ENCODE measurements at places on chromosomes 1 and 21.

- no peak for DNase-seq
These were observed 21.2 kb upstream of the FMO4 start for GRCh38 chr1:171292799-171293198.

- DNase-seq, result no peak
These were observed 21.2 kb upstream of the PRKACB start for GRCh38 chr1:84122780-84123382.

GRCh38 chr1:246213502-246213901 is 293.6 kb downstream of the SMYD3 start:
- DNase-seq, result no peak

GRCh38 chr1:235504122-235504493 is at the start of gene B3GALNT2:
TSS of gene B3GALNT2 (minus strand) at chr1:235504452. CDS start at chr1:235504252, 200 bp downstream.
- DNase-seq, result no peak

- DNase-seq, result no peak
These were observed 239.0 kb upstream of the PTBP2 start for GRCh38 chr1:96482616-96483015.

- no peak for DNase-seq
These were observed 50.5 kb downstream of the ACTN2 start for GRCh38 chr1:236736761-236737160.

GRCh38 chr1:33616780-33617179 is 144.3 kb downstream of the ZSCAN20 start:
- DNase-seq, result no peak

- no peak for DNase-seq
These were observed 91.2 kb downstream of the ATP6V1G3 start for GRCh38 chr1:198449261-198449660.

GRCh38 chr1:223249854-223250631 is 107.0 kb upstream of the TLR5 start:
- DNase-seq, result no peak

DNA sequence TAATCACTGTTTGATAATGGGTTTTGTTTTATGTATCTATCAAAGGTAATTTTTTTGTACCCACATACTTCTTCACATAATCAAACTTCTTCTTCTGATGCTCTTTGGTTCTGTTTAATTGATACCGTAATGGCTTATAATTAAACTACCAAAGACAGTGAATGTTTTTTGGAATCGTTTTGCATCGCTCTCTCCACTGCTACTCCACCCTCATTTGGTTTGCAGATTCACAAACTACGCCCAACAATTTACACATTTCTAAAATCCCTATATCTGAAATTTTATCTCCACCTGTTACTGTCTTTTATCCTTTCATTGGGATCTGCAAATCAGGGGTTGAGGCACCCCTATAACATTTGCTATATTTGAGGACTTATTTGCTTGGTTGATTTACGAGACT is 319.6 kb downstream of the RWDD3 start:
- DNase-seq, result no peak

DNA sequence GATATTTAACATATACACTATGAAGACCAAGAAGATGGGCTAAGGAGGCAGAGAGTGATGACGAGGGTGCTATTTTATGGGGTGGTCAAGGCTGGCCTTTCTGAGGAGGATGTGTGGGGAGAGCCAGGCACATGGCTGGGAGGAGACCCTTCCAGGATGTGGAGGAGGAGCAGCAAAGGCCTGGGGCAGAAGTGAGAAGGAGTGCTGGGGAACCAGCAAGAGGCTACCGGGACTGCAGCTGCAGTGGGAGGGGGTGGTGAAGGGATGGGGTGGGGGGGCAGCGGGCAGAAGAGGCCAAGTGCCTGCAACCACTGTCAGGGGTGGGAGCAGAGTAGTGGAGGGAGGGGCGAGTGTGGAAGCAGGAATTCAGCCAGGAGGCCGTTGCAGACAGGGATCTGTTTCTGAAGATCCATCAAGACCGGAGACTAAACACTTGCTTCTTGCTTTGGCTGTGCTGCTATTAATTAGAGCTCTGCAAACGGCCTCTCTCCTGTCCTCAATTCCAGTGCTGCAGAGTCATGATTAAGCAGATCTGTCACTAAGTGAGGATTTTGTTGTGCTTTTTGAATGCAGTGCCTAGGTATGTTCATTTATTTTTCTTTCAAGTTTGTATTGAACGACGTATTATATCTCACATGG is 89.9 kb downstream of the IER5 start:
- no peak for DNase-seq

- DNase-seq, result no peak
These were observed 48.2 kb downstream of the RPAP2 start for GRCh38 chr1:92346866-92347640.

DNA sequence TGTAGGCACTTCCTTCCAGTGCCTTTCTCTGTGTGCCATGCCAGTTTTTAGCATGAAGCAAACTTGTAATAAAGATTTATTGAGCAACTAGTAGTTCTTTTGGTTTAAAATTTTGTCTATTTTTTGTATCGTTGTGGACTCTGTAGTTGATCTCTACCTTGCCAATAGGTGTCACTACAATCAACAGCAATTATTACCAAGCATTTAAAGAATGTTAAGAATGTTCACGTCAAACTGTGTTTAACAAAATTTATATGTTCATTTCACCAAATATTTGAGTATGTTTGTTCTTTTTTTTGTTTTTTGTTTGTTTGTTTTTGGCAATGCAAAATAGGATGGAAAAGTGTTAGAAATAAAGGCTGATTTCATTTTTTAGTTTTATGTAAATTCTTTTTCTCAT is 208.1 kb downstream of the PATJ start:
- DNase-seq, result no peak

- DNase-seq, result no peak
These were observed 33.2 kb downstream of the POFUT2 start for GRCh38 chr21:45254460-45254930.

GRCh38 chr21:29096218-29097015 is 23.0 kb upstream of the CCT8 start:
- DNase-seq, result no peak

- DNase-seq, result no peak
These were observed 181.4 kb upstream of the L1TD1 start for GRCh38 chr1:62013264-62013663.

GRCh38 chr1:11178021-11179015 is 10.8 kb upstream of the ANGPTL7 start:
- DNase-seq, result peak; percentile 16
